GM10248 (cell line): ENCODE measurements at places on chromosomes 3 and 15.
A peak's percentile ranks its signal among the peaks of the same experiment; 100 is the strongest.

DNA sequence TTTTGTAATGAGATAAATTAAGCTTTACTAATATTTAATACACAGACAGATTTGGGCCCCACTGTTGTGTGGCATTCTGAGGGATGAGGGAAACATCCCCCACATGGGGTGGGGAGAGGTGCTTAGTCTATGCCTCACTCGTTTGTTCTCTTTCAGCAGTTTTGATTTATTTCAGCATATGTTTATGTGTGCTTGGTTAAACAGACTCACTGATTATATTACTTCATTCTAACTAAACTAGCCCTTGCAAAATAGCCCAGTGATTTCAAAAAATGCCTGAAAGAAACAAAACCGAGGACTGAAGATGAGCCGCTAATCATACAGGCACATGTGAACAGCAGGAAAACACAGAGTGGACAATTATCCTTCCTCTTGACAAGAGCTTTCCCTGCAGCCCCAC lies 27.2 kb downstream of the TNFAIP8L3 start:
- DNase-seq = no peak

GRCh38 chr3:14496351-14496750 lies 43.8 kb downstream of the GRIP2 start:
- no peak for DNase-seq

DNA sequence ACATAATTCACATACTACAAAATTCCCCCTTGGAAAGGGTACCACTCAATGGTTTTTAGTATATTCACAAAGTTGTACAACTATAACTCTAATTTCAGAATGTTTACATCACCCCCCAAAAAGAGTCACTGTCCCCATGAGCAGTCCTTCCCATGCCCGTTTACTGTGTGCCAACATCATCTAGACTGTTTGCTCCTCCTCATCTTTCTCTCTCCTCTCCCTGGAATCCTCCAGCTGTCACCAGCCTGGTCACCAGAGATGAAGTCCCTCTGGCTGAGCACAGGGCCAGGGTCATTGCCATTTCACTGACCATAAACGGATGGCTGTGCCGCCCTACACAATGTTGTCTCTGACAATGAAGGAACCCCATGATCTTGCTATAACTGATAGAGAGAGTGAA lies 45.2 kb downstream of the C2CD4B start:
- no peak for DNase-seq

- DNase-seq = no peak
Observed at GRCh38 chr3:95615592-95616310, 1198.6 kb upstream of the EPHA6 start.

DNA sequence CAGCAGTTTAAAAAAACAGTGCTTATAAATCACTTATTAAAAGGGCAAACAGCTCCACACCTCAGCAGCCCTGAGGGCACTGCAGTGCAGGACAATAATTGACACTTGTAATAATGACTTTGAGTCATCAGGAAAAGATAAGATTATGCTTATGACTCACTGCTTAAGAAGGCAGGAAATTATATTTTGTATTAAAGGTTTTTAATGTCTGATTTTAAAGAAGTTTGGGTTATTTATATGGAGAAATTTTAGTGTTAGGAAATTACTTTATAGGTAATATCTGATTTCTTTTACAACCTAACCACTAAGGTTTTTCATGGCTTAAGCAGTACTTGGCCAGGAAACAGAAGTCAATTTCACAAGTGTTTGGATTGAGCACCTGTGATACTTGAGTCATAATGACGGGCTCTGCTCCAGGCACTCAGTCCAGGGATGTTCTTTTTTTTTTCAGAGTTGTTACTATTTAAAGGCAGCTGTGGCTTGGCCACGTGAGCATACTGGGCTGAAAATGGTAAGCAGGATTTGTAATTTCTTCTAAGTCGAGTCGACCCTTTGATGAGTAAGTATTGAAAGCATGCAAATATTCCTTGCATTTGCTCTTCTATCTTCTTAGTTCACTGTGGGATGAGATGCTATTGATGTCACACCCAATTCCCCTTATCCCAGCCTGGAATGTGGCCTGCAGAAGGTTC lies 21.6 kb upstream of the SLC6A20 start:
- no peak for DNase-seq

GRCh38 chr3:186361762-186362536 lies at the start of gene DGKG:
DGKG (minus strand) TSS chr3:186362234; CDS start chr3:186320459, 41,775 bp downstream.
- DNase-seq = peak; percentile 73
